Fibroblast of the aortic adventitia (primary cell): ENCODE measurements at places on chromosomes 6 and 20. TPM values are rescaled to one million over a fixed set of nuclear protein-coding genes. Genes with fewer than 3 reads are reported as not detected.

DNA sequence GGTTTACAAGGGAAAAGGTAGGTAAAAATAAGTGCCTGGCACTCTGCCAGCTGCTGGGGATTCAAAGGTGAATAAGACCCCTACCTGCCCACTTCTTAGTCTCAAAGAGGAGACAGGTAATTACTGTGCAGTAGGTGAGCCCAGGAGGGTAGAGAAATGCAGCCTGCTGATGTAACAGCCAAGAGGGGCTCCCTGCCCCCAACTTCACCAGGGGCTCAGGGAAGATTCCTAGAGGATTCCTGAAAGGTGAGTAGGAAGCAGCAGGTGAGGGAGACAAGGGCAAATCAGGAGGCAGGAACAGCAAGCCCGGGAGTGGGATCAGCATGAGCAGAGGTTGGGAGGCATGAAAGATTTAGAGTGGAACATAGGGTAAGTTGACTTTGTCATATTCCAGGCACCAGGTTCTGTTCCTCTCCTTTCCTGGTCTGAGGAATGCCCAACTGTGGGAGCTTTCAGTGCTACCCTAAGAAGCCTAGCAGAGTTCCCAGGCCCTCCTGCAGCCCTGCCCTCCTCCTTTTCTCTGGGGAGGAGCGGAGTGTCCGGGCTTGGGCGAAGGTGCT lies 258.1 kb downstream of the LRFN2 start:
- DNase-seq = no peak

DNA sequence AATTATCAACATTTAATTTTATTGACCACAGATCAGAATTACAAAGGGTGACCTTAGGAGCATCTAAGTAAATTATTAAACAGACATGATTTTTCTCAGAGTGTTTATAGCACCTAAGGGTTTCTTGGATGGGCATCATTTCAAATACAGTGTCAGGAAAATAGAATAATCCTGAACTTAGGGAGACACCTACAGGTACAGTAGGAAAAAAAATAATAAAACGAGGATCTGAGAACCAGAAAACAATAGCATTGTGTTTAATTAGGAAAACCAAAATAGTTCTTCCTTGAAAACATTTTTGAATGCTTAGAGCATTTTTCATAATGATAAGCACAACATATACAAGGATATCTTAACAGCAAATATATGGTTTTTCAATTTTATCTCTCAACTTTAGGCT lies 39.2 kb downstream of the MMUT start:
- peak; percentile 72 for DNase-seq

DNA sequence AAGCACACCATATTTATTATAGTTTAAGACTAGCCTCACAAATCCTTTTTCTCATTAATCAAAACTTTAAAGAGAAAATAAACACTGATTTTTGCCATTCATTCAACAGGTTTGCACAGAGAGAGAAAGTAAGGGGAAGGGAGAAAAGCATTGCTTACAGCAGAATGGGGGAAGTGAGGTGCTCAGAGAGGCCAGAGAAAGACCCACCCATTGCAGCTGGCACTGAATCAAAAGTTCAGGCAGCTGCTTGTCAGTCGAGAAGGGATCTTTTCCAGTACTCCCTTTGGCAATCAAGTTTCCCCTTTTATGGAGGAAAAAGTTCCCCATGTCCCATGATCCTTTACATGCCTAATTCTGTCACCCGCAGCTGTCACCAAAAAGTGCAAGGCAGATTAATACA lies 8.0 kb upstream of the CRISP2 start:
- no peak for DNase-seq

DNA sequence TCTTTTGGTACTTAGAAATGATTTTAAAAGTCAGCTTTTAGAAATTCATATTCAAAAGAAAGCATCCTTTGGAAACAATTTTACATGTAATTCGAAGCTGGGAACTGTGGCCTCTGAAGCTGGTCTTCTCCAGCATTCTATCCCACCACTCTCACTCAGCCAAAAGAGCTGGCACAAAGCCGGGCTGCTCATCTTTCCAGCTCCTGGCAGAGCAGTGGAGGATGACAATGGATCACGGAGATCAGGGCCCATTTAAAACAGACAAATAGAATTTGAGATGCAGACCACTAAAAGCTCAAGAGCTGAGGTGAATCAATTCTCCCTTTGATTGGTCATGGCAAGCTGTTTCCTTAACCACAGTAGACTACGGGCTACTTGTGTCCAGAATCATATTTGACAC lies 60.6 kb downstream of the OTOR start:
- DNase-seq = no peak

Gene DDX43
- 0.99 and 1.6 TPM in 2 replicates for total RNA-seq

Gene SLC26A8
- total RNA-seq = 0.18 TPM in 1 of 2 replicates, not detected in the other

Gene OR2B6
- not detected in 2 replicates for total RNA-seq

Gene CASS4
- 0.09 and 0.49 TPM in 2 replicates for total RNA-seq
